Pulmonary artery endothelial cell (primary cell): ENCODE measurements at places on chromosomes 6 and 20.

- DNase-seq: no peak
Observed at GRCh38 chr6:26536571-26537159, 1.5 kb upstream of the HMGN4 start.

GRCh38 chr20:37362231-37362792, 16.4 kb downstream of the SRC start:
- DNase-seq: no peak

GRCh38 chr6:127222418-127222817, 44.2 kb upstream of the RNF146 start:
- no peak for DNase-seq

DNA sequence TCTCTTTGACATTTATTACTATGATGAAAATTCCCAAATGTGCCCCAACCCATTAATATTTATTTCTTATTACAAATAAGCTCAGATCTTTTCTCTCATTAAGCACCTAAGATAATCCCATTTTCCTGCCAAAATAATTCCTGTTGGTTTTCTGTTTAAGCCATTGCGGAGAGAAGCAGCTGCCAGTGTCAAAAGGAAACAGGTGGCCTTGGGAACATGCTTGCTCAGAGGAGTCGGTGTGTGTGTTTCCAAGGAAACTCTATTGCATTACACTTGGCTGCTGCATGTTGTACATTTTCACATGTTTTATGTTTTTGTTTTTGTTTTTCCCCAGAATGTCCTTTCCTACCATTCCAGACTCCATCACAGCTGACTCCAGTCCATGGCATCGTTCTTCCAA, 56.4 kb downstream of the CD24 start:
- DNase-seq: no peak

DNA sequence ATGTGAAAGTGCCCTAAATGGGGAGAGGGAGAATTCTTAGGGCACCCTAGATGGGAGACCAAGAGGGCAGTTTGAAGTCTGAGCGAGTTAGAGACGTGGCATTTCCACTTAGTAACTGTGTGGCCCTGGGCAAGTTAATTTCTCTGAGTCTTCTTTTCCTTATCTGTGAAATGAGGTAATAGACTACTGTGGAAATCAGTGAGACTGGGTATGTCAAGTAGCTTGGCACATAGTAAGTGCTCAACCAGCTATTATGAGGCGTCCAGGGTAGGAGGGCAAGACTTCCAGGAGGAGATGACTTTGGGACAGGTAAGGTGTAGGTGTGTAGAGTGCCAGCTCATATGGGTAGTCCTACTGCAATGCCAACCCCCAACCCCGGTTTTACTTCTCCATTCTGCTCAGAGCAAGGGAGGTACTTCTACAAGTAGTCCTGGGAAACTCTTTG, 770 bp downstream of the KIF3B start:
- no peak for DNase-seq

GRCh38 chr20:1809131-1809572, 86.1 kb upstream of the SIRPA start:
- DNase-seq: no peak

DNA sequence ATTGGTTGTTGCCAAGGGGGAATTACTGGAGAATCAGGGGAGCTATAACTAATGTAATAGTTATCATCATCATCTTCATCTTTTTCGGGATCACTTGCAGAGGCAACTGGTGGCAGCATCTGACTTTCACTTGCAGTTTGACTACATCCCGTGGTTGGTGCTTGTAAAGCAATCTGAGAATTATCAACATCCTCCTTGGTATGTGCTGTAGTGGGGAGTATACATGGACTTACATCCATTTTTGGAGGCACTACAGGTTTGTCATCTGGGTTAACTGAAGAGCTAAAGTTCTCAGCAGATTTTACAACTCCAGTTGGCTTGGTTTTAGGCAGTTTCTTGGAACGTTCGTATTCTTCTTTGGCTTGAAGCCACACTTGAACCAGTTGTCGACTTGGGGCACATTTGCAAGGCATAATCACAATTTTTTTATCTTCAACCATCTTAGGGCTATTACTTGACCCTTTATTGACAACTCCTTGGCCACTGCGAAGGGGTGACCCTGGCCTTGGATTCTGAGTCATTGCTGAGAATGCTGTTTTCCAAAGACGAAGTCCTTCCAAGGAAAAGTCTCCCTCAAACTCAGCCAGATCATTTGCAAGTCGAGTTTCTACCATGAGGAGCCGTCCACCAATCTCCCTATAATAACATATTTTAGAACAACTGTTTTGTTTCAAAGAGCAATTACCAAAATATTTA, 115.5 kb downstream of the REV3L start:
- no peak for DNase-seq

- DNase-seq: no peak
Observed at GRCh38 chr6:8627085-8627861, 191.9 kb upstream of the SLC35B3 start.

- no peak for DNase-seq
Observed at GRCh38 chr6:40383348-40384115, 203.6 kb downstream of the LRFN2 start.

GRCh38 chr20:17863577-17864292, 104.9 kb downstream of the SNX5 start:
- DNase-seq: no peak
